ENCODE measurements at places on chromosomes 2 and 18.
A peak's percentile ranks its signal among the peaks of the same experiment; 100 is the strongest.

- no peak for DNase-seq
Observed at GRCh38 chr2:220147161-220148038, 520.0 kb downstream of the SLC4A3 start.

DNA sequence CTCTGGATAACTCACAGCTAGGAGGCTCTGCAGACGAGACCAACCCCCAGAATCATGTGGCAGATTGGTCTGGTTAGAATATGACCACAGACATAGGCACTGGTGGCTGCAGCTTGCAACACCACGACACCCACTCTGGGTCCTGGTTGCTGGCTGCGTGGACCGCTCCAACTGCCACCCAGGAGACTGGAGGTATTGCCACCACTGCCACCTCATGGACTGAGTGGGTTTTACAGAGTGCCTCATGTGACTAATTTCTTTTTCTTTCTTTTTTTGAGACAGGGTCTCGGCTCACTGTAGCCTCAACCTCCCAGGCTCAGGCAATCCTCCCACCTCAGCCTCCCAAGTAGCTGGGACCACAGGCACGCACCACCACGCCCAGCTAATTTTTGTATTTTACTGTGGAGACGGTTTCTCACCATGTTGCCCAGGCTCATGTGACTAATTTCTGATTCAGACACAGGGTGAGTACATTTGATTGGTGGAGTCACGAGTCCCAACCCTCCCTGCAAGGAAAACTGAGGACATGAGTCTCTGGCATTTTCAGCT, 29.9 kb upstream of the NT5DC4 start:
- peak; percentile 81 for DNase-seq

GRCh38 chr18:12516049-12516630, 108.4 kb downstream of the PRELID3A start:
- DNase-seq: no peak

DNA sequence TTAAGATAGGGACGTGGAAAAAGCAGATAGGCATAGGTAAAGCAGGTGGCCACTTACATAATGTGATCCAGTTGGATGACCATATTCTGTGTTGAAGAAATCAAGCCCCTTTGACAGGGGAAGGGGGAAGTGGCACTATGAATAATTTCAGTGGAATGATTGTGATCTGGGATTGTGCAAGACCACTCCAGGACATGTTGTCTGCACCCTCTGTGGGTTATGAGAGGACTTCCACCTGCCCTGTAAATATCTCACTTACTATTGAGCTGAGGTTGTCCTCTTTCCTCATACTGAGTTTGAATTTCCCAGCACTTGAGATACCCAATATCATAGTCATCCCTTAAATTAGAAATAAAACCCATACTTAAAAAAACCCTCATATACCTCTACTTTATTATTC, 220.7 kb downstream of the IRS1 start:
- DNase-seq: no peak

- no peak for DNase-seq
Observed at GRCh38 chr2:141611981-141612380, 518.8 kb downstream of the LRP1B start.

DNA sequence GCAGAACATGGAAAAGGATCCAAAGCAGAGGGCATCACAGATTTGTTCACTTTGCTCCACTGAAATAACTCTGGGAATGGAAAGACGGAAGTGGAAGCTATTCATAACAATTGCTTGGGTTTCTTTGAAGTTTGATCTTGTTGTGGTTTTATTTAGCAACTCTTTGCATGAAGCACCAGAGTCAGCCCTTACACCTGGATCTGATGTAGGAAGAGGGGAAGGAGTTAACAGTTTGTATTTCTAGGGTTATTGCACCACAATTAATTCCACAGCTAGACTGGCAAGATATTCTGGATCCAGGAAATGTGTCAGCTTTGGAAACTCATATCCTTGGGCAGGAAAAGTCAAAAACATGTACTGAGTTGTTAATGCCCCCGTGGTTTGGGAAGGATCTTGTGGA, 1143.4 kb downstream of the CNTNAP5 start:
- no peak for DNase-seq

- DNase-seq: no peak
Observed at GRCh38 chr2:231207734-231208133, 9.3 kb downstream of the ARMC9 start.

DNA sequence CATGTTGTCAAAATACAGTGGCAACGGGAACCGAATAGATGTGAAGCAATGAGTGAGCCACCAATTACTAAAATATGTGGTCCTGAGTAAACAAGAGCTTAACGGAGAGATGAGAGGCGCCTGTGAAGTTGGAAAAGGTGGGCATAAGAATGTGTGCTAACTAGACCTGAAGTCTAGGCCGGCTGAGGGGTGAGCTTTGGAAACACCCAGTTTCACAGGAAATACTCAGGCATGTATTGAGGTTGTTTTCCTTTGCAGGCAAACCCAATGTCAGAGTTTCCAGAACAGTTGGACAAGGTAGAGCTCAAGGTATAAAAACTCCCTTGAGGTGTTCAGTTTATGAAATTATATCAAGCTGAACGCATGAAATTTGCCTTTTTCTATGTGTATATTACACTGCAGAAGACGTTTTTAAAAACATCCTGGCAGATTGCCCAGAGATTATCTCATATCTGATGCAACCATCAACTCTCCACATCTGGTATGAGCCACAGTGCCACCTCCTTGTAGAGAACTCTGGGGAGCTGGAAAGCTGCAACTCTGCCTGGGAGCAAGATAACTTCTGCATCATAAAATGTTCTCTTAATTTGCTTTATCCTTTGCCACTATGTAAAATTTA, 3.9 kb upstream of the WDSUB1 start:
- DNase-seq: peak; percentile 53

- DNase-seq: no peak
Observed at GRCh38 chr18:64271975-64272659, 123.2 kb upstream of the LINC00305 start.

- DNase-seq: no peak
Observed at GRCh38 chr2:163834221-163834620, 98.4 kb upstream of the FIGN start.

GRCh38 chr2:198161151-198161550, 356.8 kb downstream of the PLCL1 start:
- DNase-seq: no peak

DNA sequence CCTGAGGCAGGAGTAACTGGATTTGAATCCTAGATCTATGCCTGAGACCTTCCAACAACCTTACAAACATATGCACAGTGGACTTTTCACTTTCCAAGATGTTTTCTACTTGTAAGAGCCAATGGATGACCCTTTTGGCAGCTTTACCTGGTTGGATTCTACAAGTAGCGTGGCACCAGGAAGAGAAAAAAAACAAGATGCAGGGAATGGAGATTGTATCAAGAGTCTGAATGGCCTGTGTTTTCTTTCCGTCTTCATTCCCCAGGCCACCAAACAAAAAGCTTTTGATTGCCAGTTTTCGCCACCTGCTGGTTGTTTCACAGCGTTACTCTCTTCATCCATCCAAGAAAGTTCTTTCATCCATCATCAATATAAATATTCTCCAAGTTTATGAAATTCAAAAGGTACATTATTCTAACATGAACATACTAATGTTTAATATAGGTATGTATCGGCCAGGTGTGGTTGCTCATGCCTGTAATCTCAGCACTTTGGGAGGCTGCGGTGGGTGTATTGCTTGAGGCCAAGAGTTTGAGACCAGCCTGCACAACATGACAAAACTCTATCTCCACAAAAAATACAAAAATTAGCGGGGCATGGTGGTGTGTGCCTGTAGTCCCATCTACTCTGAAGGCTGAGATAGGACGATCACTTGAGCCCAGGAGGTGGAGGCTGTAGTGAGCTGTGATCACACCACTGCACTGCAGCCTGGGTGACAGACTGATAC, 3.5 kb upstream of the BCL2 start:
- DNase-seq: peak; percentile 73

All from activated CD8-positive, alpha-beta T cell treated with anti-CD3 and anti-CD28 coated beads for 36 hours (primary cell).